ENCODE measurements at places on chromosomes 2 and 18.

DNA sequence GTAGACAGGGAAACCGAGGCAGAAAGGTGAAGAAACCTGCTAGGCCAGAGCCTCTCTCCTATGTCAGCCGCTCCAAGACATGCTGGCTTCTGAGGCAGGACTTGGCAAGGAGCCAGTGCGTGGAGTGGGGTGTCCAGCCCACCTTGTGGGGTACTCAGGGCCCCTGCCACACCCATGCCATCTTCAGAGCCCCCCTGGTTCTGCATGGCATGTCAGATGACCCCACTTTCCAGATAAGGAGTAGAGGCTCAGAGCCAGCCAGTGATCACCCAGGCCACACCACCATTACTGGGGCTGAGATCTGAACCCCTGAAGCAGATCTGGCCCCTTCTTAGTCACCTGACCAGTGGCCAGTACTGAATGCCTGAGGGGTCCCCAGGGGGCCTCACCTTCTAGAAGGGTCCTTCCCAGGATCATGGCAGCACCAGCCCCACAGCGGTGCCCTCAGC, 14.7 kb downstream of the CROCC2 start:
- no peak for DNase-seq

DNA sequence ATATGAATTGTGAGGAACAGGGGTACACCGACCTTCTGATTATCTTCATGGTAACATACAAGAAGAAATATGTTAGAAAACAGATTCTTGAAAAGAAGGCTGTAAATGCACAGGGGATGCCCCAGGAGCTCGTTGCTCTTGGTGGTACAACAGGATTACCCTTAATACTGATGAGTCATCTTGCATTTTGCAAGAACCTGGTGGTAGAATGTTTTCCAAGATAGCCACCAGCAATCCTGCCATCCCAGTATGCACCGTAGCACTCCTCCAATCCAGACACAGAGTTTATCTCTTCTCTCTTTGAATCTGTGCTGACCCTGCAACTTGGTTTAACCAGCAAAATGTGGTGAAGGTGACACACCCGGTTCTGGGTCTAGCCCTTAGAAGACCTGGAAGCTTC, 238.3 kb downstream of the EN1 start:
- DNase-seq: no peak

- no peak for DNase-seq
Observed at GRCh38 chr2:186595219-186595618, 5.4 kb downstream of the ITGAV start.

- DNase-seq: no peak
Observed at GRCh38 chr2:239689410-239689809, 288.6 kb upstream of the HDAC4 start.

DNA sequence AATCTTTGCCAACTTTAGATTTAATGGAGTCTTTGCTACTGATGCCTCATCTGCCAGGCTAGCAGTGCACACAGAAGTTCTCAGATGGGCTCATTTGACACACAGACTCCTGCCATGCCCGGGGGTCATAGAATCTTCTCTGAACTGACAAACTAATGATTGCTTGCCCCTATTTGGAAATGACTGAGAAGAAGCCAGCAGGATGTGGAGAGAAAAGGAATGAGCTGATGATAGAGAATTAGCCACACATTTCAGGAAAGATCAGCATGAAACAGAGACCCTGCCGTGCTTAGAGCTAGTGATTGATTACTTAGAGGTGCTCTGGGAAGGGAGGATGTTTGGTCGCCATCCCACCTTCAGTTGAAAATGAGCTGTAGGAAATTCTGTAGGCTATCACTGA, 178.5 kb downstream of the TPGS2 start:
- DNase-seq: no peak

DNA sequence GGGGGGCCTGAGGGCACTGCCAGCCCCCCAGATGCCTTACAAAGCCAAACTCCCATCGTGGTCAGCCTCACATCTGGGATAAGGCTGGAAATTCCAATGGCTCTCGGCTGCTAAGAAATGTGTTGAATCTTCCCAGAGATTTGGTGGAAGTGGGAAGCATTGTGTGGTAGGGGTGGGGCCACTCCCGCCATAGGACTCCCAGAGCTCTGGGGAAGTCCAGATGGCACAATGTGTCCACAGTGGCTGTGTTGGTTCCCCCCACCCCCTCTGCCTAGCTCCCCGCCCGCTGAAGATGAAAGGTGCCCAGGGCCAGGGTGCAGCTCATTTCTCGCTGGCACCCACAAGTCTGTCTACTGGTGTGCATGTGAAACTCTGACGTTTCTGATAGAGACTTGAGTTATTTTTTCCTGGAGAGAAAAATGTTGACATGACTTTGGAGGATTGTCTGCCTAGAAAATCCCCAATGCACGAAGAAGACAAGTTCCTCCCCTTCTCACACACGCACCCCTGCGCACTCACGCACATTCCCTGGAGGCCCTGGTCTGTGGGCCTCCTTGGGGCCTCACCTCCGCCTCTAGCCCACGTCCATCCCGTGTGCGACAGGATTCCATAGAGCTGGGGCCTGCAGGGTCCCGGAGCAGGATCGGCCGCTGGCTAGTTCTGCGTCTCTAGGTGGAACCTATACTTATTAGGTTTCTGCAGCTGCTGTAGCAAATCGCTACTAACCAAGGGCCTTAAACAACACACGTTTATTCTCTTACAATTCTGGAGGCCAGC, 199.1 kb downstream of the ZFP36L2 start:
- DNase-seq: no peak

DNA sequence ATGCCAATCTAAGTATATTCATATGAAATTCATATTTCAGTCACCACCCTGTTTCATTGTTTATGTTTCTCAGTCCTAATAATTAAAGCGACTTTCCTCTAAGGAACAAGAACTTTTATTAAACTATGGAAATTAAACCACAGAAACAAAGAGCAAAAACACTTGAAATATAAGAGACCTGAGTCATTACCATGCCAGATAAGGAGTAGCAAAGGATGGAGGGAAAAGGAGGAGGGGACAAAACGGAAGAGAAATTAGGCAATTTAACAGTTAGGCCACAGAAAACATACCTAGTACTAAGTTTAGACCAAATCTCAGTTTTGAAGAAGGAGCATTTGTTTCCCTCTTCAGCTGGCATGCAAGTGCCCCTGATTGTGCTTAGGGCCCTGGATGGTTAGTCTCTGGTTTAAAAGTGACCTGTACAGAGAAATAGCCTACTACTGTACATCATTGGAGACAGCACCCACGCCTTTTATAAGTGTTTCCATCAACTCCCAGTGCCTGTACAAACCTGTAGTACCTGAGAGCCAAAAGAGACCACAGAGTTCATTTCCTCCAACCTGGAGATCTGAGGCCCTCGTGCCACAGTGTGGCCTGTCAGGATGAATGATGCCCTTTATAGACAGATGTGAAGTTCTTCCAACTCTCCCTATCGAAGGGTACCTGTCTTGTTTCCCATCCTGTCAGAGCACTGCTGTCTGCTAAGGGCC, 74.5 kb downstream of the SPATS2L start:
- DNase-seq: no peak

GRCh38 chr18:1037776-1038175, 133.1 kb downstream of the ADCYAP1 start:
- DNase-seq: no peak

- DNase-seq: no peak
Observed at GRCh38 chr18:28359176-28359575, 182.2 kb upstream of the CDH2 start.

DNA sequence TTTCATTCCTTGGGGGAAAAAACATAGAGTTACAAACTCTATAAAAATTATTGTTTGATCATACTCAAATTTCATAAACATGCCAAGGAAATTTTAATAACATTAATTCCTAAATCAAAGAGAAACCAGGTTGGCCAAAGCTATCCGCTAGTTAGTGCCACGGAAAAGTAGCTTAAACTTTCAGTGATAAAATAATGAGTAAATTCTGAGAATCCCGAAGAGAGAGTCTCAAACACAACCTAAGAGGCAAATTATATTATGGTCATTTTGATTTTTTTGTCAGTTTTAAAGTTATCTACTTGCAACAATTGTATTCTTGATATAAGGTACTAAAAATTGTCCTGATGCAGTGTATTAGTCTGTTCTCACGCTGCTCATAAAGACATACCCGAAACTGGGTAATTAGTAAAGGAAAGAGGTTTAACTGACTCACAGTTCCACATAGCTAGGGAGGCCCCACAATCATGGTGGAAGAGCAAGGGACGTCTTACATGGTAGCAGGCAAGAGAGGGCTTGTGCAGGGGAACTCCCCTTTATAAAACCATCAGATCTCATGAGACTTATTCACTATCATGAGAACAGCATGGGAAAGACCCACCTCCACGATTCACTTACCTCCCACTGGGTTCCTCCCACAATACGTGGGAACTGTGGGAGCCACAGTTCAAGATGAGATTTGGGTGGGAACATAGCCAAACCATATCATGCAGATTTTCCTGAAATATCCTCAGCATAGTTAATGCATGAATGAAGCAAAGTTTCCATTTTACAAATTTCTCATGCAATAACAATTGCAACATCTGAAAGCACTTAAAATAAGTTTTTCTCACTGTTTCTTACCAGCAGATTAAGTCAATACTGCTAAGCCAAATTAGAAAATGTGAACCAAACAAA, 205.9 kb upstream of the STK17B start:
- DNase-seq: no peak

- DNase-seq: no peak
Observed at GRCh38 chr2:75920859-75921551, 210.3 kb upstream of the GCFC2 start.
